ENCODE measurements at places on chromosomes 4 and X.

- DNase-seq: no peak
Measured at GRCh38 chr4:38867478-38868058, at the start of gene FAM114A1. FAM114A1 (plus strand) TSS chr4:38867806; CDS start chr4:38878079, 10,273 bp downstream.

- DNase-seq: no peak
Measured at GRCh38 chrX:124401696-124402095, 55.3 kb downstream of the SH2D1A start.

- peak; percentile 11 for DNase-seq
Measured at GRCh38 chrX:120365320-120365719, 3.4 kb downstream of the ATP1B4 start.

- no peak for DNase-seq
Measured at GRCh38 chrX:36983831-36984230, 24.3 kb upstream of the FAM47C start.
